NCI-H1436 treated with DMSO at 0.1 percent for 48 hours (cell line): ENCODE measurements at places on chromosomes 16 and 17.

DNA sequence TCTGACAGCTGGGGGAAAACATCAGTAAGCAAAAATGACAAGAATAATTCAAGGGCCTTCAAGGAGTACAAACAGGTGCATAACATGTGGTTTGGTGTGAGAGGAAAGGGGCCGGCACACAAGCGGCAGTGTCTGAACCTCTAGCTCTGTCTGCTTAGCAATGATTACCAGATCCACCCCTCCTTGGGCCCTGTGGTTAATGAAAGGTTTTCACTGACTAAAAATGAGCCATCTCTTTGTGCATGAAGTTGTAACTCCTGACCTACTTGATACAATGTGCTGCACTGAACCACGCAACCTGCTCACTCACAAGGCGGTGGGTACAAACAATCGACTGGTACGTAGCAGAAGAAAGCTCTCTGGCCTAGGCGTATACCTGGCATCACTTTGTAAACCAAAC lies 15.1 kb downstream of the FAM117A start:
- DNase-seq = no peak

- no peak for DNase-seq
Measured at GRCh38 chr16:81353895-81354294, 39.1 kb downstream of the GAN start.

DNA sequence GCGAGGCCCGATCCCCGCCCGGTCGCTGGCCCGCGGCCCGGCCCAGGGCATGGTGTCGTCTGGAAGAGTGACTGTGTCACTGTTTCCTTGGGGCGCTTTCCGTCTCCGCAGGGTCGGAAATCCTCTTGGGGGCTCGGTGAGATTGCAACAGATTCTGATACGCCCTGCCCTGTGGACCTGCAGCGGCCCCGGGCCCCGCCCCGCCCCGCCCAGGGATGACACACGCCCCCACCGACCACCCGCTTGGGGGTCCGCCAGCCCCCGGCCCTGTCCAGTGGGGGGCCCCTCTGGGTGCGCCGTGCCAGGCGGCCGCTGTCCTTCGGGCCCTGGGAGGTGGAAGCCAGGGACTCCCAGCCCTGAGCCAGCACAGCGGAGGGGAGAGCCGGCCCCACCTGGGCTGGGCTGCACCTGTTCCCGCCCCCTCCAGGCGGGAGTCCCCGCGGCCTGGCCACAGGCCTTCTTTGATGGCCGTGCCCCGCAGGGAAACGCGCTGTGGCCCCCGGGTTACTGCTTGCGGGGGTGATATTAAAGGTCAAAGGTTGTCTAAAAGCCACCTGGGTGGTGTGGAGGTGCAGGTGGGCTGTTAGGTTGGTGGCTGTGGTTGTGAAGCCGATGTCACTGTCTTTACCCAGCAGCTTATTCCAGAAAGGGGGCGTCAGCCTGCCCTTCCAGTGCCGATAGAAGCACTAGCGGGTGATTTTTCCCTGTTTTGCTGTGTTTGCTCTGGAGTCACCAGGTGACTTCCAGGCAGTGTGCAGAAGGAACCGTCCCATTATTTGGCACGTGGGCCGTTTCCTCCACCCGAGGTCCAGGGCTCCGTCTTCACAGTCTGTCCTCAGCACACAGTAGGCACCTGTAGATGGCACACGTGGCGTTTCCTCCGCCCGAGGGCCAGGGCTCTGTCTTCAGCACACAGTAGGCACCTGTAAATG lies 752 bp downstream of the TBC1D24 start:
- no peak for DNase-seq

GRCh38 chr16:7866144-7866543 lies 533.5 kb downstream of the RBFOX1 start:
- no peak for DNase-seq

- DNase-seq = no peak
Measured at GRCh38 chr16:51898872-51899271, 648.1 kb downstream of the TOX3 start.

GRCh38 chr17:7573324-7574080 lies 5.9 kb upstream of the CD68 start:
- no peak for DNase-seq

- DNase-seq = no peak
Measured at GRCh38 chr17:81515530-81516041, 3.0 kb upstream of the ACTG1 start.

DNA sequence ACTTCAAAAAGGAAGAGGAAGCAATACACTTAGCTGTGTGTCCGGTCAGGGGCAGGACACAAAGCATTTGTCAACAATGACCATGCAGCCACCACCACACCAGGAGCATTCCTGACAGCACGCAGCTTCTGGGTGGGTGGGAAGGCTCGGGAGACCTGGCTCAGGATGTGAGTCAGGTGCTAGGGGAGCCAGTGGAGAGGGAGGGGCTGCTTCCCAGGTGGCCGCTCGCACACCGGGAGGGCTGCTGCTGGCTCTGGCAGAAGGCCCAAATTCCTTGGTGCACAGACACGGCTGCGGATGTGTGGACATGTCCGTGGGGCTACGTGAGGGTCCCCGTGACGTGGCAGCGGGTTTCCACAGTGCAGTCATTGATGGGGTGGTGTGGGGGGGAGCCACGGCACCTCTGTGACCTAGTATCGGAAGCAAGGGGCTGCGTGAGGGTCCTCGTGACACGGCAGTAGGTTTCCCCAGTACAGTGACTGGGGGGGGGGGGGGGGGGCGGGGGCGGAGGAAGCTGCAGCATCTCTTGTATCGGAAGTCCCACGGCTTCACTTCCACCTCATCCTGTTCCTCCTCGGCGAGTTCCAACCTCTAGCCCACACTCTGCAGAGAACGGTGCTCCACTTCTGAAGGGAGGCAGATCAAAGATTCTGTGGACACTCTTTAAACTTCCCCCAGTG lies 112.8 kb downstream of the ZNF778 start:
- no peak for DNase-seq

- no peak for DNase-seq
Measured at GRCh38 chr17:13272296-13272695, 254.5 kb upstream of the ELAC2 start.

- DNase-seq = no peak
Measured at GRCh38 chr16:642189-643049, 791 bp downstream of the MCRIP2 start.

DNA sequence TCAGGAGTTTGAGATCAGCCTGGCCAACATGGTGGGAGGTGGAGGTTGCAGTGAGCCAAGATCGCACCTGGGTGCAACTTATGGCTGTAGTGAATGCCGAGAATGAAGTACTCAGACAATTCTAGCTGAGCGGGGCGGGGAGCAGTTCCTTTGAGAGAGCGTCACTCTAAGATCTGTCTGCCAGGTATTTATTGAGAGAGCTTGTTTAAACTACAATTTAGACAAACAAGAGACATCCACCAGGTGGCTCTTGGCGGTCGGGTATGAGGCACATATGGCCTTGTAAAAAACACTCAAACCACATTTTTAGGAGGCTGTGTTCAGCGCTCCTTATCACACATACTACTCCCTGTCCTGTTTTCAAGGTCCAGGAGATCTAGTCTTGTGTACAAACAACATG lies 40.6 kb upstream of the CDH1 start:
- DNase-seq = no peak

- DNase-seq = no peak
Measured at GRCh38 chr17:77836557-77837041, 121.9 kb upstream of the TNRC6C start.

GRCh38 chr16:87653234-87653633 lies 50.9 kb downstream of the JPH3 start:
- DNase-seq = no peak

DNA sequence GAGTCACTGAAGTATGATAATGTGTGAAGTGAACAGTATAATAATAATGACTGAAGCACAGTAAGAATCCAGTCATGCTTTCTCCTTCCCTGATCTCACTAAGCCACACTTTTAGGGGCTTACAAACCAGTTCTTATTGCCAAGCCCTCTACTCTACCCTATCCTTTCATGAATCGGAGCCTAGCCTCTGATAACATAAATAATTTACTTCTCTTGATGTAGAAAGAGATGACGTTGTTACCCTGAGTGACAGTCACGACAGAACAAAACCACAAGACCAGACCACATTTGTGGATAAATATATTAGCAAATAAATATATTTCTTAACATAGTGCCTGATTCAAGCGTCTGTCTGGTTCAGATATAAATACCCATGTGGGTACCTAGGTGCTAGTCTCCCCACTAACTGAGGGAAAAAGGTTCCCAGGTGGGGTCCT lies 1.4 kb upstream of the SUPT4H1 start:
- no peak for DNase-seq

DNA sequence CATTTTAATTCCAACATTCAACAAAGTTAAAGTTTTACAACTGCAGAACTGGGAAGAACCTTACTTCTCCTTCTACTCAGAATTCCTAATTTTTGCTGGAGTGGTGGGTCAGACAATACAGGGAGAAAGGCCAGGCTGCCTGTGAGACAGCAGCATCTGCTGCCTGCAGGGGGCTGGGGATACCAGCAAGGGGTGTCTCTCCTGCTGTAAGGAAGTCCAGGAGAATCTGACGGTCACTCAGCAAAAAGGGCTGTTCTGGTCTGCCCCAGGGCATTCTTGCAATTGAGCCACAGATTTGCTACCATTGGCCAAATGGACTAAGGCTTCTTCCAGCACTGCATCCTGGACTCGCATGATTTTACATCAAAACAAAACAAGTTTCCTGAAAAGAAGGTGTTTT lies 426.6 kb upstream of the CDH11 start:
- no peak for DNase-seq

- no peak for DNase-seq
Measured at GRCh38 chr17:20992987-20993862, 49.6 kb downstream of the USP22 start.

- DNase-seq = no peak
Measured at GRCh38 chr16:54055864-54056263, 230.7 kb downstream of the IRX3 start.

DNA sequence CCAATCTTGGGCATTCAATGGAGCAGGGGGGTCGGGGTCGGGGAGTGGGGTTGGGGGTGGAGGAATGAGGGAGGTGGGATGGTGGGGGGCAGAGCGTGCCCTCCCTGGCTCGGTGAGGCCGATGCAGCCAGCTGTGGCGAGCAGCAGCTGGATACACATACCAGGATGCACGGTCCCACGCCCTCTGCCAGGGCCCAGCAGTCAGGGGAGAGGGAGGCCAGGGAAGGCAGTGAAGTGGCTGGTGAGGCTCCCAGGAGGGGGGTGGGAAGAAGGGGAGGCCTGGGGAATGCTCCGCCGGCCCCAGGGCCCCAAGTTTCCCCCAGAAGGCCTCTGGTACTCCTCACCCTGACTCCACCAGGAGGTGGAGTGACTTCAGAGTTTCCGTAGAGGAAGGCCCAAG lies 77.6 kb upstream of the LHX1 start:
- DNase-seq = no peak

DNA sequence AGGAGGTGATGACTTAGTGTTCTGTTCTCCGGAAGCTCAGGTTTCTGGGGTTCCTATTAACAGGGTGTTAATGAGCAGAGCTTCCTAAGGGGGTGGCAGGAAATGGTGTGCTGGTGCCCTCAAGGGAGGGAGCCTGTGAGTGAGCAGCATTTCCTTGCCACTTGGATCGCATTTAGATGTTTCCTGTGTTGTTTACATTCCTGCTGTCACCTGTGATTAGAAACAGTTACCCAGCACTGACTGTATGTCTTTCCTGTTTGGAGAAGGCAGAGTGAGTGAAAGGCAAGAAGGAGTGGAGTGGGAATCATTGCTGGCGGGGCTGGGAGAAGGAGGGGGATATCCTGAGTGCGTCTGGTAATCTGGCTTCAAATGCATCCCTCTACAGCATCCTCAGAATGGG lies 214.6 kb downstream of the CCDC182 start:
- no peak for DNase-seq

- DNase-seq = no peak
Measured at GRCh38 chr17:69760562-69760961, 314.5 kb upstream of the KCNJ16 start.

DNA sequence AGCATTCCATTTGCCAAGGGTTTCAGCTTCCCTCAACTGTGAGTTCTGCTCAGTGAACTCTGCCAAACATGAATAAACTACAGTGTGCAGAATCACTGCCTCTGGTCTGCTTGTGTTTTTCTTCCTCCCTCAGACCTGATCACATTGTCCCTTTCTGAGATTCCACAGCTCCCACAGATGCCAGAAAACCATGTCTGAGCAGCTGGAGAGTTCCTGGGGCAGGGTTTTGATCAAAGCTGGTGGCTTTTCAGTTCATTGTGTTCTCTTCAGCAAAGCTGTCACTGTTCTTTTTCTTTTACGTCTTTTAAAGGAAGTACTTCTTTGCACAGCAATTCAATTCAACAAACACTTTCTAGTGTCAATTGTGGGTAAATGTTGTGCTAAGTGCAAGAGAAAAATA lies 555.8 kb downstream of the RBFOX1 start:
- DNase-seq = no peak

DNA sequence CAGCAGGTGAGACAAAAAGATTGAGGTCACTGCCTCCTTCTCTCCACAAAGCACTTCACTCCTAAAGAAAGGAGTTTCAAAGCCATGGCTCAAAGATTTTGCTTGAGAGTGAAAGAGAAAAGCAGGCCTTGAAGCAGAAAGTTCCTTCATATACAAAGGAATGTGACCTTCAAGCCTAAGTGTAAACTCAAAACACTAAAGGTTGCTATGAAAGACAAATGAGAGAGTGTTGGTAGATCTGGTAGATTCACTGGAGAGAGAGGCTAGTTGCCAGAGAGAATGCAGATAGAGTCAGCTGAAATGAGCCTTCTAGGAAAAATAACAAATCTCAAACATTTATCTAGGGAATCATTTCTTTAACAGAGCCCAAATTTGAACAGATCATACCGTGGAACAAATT lies 305.2 kb downstream of the CDH8 start:
- DNase-seq = no peak

DNA sequence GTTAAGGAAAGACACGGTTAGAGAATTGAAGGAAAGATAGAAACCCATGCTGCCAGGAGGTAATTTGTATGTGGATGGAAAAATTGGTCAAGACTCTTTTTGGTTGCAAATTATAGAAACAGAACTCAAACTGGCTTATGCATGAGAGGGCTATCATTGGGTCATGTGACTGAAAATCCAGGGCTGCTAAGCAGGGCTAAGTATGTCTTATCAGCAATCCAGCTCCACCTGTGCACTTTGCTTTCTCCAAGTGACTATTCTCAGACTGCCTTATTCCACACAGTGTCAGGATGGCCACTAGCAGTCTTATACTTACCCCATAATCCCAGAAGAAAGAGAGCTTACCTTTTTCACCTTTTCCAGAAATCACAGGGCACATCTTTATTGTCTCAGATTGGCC lies 113.5 kb downstream of the CBLN1 start:
- DNase-seq = no peak

DNA sequence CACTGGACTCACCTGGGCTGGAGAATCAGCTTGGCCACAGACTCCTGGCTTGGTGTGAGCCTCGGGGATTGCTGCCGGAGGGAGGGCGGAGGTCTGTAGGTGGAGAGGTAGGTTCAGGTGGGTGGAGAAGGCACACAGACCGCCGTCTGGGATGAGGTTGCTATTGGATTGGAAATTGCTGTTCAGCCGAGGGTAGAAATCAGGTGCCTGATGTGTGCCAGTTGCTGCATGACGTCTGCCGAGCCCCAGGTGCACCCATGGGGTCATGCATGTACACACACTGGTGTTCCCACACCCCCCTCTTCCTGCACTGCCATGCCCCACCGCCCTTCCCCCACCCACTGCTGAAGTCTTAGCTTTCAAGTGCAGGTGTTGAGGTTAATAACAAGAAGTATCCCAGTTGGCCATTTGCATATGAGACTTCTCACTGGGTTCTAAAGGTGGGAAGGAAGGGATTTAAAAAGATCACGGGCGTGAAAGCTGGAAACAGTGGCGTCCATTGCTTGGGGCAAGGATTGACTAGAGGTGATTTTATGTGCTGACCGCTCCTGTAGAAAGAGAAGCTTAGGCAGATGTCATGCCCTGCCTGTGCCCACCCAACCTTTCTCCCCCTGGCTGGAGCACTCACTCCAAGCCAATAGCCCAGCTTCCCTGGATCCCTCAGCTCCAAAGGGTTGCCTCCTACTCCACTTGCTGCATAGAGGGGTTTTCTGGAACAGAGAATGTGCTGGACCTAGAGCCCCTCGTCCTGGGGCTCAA lies 193.6 kb downstream of the CCDC182 start:
- no peak for DNase-seq
